ENCODE measurements at places on chromosomes 5 and 9.

GRCh38 chr5:178234750-178235587 lies 2.4 kb upstream of the PHYKPL start:
- DNase-seq: peak; percentile 55

- DNase-seq: peak; percentile 81
Measured at GRCh38 chr9:134895908-134896833, 15.6 kb downstream of the FCN2 start.

GRCh38 chr9:91131433-91131839 lies 230.3 kb downstream of the AUH start:
- peak; percentile 98 for DNase-seq

DNA sequence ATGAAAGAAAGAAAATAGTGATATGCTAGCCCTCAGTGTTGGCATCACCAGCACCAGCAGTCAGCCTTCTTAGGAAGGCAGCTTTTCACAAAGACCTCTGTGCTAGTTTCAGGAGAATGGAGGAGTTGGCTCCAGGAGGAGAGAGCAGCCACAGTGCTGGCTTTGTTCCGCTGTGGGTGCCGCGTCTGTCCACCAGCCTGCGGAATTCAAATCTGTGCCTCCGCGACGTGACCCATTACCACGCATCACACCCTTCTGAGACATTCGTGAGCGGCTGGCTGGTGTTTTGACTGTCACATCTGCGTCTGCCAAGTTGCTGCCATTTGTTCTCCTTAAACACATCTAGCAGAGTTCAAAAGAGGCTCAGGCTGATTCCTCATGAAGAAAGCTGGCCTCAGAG lies 34.4 kb downstream of the SNX18 start:
- no peak for DNase-seq

- DNase-seq: no peak
Measured at GRCh38 chr9:105313238-105313637, 68.8 kb downstream of the SLC44A1 start.

GRCh38 chr9:107389617-107390071 lies 99.9 kb downstream of the KLF4 start:
- DNase-seq: peak; percentile 73

- DNase-seq: no peak
Measured at GRCh38 chr5:168790671-168791250, 211.6 kb upstream of the PANK3 start.

GRCh38 chr9:87880683-87881082 lies 2.0 kb upstream of the SPATA31E1 start:
- DNase-seq: no peak

DNA sequence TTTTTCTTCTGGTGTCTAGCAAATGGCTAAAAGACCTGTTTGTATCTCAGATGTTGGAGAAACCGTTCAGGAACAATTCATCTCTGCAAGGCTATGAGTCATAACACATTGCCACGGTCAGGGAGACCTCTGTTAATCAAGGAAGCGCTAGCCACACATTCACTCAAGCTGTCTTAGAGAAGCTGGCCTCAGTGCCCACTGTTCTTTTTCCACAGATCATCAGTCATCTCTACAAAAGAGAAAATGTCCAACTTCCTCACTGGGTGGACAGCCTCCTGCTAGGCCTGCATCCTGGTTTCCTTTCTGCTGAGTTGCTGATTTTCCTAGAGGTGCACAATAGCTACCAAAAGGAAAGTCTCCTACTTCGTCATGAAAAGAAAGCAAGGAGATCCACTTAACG lies 360.5 kb downstream of the BNC2 start:
- DNase-seq: peak; percentile 58

GRCh38 chr9:2493109-2493508 lies 128.5 kb upstream of the VLDLR start:
- DNase-seq: peak; percentile 35

DNA sequence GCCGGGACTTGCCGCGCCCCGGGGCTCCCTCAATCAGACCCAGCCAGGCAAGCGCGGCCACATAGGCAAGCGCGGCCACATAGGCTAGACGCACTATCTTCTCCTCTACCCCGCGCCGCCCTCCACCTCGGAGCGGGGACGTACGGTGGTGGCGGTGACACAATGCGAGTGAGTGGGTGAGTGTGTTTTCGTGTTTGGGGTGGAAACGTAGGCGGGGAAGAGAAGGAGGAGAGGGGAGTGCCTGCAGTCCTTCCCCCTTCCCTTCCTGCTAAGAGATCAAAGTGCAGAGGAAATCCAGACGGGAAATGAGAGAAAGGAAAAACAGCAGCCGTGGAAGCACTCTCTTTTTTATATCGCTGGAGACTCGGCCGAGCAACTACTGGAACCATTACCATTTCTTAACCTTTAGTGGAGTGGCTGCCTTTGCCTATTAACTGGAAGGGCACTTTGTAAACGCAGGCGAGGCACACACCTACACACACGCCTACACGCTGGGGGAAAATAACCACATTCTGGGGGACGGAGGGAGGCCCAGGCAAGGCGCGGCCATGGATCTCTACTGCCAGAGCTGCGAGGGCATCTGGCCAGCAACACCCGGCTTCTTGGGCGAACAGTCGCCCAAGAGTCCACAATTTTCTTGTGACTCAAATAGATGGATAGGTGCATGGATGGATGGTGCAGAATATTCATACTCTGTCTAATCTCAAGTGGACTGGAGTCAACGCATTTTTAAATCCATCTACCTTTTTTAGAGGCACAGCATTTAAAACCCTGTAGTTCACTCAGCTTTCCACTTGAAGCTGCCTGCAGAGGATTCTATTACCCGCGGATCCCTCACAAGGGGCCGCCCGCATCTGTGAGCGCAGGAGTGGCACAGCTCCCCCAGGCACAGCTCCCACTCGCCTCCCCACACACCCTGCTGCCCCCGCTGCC lies 2.1 kb downstream of the EDIL3 start:
- peak; percentile 61 for DNase-seq

DNA sequence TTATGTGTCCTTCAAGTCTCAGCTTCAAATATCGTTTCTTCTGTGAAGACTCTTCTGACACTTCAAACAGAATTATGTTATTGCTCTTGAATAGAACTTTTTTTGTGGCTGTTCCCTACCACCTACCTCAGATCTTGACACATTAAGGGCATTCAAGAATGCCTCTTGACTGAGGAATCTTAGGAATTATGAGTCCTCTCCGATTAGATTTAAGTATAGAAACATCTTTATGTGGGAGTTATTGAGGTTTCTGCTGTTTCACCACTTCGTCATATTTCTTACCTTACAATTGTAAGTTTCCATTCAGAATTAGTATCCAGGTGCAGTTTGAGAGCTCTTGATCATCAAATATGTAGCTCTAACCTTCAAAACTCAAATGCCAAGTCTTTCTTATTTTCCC lies 324.2 kb upstream of the NUDT12 start:
- DNase-seq: no peak

- DNase-seq: no peak
Measured at GRCh38 chr5:139278540-139279274, 14.8 kb upstream of the MATR3 start.

GRCh38 chr9:93619272-93619775 lies 42.9 kb downstream of the PHF2 start:
- no peak for DNase-seq

DNA sequence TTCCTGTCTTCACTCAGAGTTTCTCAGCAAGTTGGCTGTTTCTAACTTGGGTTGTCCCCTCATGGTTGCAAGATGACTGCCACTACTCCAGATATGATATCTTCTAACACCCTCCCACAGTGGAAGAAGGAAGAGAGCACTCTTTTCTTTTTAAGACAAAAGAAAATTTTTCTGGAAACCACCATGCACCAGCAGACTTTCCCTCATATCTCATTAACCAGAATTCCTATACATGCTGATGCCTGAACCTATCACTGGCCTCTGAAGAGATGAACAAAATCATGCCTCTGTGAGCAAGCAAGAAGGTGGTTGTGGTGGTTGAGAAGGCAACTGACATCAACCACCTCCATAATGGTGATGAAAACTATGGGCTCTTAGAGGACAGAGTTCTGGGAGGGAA lies 56.8 kb downstream of the FEM1C start:
- DNase-seq: no peak

DNA sequence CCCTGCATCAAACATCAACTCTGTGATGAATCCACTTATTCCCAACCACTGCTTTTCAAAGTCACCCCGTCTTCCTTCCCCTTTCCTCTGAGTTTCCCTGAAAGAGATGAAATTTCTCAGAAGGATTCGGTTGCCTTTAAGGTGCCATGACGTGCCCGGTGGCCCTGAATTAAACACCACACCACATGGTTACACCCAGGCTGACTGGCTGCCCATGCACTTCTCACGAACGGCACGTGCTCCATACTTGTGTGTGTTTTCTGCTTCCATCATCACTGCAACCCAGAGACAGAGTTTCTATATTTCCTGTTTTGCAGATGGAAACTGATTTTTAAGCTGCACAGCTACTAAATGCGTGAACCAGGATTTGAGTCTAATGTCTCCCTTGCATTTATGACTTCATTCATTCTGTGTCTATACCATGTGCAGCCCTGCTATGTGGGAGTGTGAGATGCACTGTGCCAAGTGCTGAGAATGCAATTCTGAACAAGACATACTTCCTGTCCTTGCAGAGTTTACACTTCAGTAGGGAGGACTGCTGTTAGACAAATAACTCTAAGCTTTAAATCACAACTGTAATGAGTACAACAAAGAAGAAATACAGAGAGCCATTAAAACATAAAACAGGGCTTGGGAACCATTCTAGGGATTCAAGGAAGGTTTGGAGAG lies 162.9 kb downstream of the NXNL2 start:
- peak; percentile 14 for DNase-seq
